Ecto neural progenitor cell (in vitro differentiated cells): ENCODE measurements at places on chromosomes 4 and X.

DNA sequence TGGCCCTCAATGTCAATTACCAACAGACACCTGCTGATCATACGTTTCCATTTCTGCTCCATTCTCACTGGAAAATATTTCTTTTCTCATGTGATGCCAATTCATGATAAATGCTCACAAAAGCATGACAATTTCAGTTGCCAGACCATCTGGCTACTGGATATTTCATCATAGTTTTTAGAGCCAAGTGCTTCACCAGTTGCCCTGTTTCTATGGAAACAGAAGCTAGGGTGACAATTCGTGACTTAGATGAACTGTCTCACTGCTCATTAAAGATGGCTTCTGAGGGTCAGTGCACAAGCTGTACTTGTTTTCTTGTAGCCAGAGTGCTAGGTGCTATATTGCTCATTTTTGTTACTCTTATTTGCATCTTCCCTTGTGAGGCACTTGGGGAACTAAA is 184.9 kb downstream of the COMMD8 start:
- DNase-seq: no peak

DNA sequence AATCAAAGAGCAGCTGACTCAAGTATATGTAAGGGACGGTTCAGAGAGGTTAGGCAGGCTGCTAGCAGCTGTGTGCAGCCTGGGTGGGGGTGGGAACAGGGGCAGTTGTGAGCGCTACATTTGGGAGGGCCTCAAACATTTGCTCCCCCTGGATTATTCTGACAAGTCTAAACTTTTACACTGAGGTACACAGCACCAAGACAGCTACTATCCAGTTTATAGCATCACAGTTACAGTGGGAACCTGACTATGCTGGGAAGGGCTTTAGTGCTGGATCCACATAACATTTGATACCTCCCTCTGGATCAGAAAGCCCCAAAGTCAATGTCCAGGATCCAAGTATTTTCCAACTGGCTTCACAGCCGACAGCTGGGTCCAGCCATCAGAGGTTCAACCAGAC is 55.8 kb upstream of the GIMD1 start:
- no peak for DNase-seq

DNA sequence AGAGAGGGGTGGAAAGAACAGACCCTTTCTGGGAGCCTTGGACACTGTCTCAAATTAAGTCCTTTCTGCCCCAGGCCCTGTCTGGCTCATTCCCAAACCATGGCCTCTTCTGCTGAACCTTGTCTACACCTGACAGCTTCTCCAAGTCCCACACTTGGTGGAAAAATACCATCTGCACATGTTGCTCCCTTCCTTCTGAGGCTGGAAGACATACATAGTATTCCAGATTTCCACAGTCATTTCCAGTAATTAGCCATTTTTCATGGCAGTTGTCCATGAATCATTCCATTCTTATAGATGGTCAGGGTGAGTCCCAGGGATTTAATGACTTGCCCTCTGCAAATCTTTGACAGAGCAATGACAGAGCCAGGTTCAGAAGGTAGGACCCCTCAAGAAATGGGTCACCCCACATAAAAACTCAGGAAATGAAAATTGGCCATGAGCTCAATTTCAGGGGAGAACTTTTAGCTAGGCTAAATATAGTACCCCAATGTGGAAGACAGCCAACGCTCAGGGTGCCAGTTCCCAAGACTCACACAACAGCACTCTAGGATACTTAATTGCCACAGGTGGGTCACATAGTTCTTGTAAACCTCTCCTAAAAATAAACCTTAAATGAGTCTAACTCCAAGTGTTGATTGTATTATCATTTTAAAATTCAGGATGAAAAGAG is 16.2 kb upstream of the DAPP1 start:
- no peak for DNase-seq

- DNase-seq: no peak
Measured at GRCh38 chrX:83630662-83631061, 122.6 kb downstream of the POU3F4 start.

DNA sequence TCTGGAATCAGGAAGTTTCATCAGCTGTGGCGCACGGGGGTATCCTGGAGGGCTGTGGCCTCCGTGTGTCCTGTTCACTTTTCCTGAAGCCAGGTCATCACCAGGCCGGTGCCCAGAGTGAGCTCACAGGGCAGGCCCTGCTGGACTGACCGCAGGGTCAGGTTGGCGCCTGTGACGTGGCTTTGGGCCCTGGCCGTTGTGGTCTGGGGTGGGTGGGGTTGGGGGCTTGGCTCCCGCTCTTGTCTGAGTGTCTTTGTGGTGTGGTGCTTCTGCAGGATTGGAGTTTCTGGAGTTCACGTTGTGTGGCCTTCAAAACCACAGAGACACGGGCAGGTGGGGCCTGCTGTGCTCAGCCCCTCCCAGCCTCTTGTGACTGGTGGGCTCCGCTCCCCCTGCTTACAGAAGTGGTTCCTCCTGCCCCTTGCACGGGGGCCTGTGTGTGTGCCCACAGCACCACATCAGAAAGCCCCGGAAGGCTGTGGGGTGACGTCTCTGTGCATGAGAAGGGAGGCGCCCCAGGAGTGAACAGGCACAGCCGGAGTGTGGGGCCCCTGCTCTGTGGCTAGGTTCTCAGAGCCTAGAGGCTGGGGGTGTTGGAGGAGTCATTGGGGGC is 9.5 kb downstream of the RGS12 start:
- DNase-seq: peak; percentile 40

- DNase-seq: no peak
Measured at GRCh38 chr4:16055873-16056272, 27.9 kb downstream of the PROM1 start.

DNA sequence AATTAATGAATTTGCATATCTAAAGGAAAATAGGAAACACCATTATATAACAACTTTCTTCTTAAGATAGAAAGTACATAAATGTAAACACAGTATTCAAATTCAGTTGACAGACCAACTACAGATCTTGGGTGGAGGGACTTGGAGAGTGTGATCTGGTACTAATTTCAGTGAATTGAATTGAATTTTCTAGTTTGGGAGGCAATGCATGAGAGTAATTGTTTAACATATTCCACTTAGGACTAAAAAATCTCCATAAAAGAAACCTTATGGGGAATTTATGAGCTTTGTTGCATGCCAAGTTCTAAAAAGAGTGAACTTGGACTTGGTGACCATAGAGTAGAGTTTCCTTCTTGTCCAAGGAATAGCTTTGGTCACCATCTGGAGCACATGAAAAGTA is 261.1 kb upstream of the TTC29 start:
- DNase-seq: no peak

- no peak for DNase-seq
Measured at GRCh38 chr4:144557404-144557803, 88.6 kb upstream of the HHIP start.

DNA sequence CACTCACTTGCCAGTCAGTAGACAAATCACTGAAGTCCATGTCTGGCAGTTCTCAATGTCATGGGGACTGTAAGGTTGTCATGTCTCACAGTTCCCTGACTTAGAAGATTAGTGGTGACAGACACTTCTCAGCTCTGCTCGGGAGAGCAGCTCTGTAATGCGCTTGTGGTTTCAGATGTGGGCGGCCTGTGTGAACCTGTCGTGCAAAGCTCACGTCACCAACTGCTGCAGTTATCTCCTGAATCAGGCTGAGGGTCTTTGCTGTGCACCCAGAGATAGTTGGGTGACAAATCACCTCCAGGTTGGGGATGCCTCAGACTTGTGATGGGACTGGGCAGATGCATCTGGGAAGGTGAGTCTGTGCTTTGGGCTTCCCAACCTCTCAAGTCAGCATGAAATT is at the start of gene IL9R:
IL9R (plus strand) TSS at position 261 of the 400 bp plus-strand sequence; CDS start at position 325, 64 bp downstream.
- DNase-seq: no peak

GRCh38 chrX:44012484-44013096 is 39.4 kb upstream of the NDP start:
- no peak for DNase-seq

GRCh38 chrX:20260885-20261284 is 5.8 kb downstream of the RPS6KA3 start:
- DNase-seq: no peak

- no peak for DNase-seq
Measured at GRCh38 chrX:39473812-39474211, 623.9 kb downstream of the BCOR start.
